T-helper 1 cell (primary cell): ENCODE measurements at places on chromosomes 16 and 17.

- no peak for DNase-seq
These were observed 24.2 kb downstream of the SSH2 start for GRCh38 chr17:29905879-29906167.

DNA sequence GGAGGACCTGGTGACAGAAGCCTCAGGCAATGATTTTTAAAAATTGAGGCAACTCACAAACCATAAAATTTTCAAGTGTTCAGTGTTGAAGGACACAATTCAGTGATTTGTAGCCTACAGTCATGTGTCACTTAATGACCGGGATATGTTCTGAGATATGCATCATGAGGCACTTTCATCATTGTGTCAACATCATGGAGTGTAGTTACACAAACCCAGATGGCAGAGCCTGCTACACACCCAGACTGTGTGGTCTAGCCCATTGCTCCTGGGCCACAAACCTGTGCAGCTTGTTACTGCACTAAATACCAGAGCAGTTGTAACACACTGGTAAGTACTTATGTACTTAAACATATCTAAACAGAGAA lies 1.6 kb downstream of the PRSS41 start:
- DNase-seq, result no peak

DNA sequence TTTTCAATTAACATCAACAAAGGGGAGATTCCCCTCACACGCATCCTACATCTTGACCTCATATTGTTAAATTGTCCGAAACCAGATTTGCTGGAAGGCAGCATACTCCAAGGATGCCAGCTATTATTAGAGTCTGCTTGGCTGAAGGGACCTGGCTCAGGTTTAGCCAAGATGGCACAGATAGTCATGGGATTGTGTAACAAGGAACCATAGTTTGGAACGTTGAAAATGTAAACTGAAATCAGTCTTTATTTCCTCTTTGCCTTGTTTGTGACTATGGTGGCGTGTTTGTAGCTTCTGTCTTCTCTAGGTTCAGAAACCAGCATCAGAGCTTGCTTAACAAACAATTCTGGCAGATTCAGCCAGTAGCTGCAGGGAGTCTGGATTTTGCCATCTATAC lies 5.9 kb downstream of the ARSG start:
- no peak for DNase-seq

- DNase-seq, result no peak
These were observed 641 bp upstream of the CBX2 start for GRCh38 chr17:79777120-79777893.

GRCh38 chr17:5869041-5869745 lies 201.0 kb upstream of the WSCD1 start:
- DNase-seq, result no peak

GRCh38 chr17:12619459-12620199 lies 46.1 kb upstream of the MYOCD start:
- DNase-seq, result no peak

- no peak for DNase-seq
These were observed 98.0 kb upstream of the LHX1 start for GRCh38 chr17:36839256-36839655.

DNA sequence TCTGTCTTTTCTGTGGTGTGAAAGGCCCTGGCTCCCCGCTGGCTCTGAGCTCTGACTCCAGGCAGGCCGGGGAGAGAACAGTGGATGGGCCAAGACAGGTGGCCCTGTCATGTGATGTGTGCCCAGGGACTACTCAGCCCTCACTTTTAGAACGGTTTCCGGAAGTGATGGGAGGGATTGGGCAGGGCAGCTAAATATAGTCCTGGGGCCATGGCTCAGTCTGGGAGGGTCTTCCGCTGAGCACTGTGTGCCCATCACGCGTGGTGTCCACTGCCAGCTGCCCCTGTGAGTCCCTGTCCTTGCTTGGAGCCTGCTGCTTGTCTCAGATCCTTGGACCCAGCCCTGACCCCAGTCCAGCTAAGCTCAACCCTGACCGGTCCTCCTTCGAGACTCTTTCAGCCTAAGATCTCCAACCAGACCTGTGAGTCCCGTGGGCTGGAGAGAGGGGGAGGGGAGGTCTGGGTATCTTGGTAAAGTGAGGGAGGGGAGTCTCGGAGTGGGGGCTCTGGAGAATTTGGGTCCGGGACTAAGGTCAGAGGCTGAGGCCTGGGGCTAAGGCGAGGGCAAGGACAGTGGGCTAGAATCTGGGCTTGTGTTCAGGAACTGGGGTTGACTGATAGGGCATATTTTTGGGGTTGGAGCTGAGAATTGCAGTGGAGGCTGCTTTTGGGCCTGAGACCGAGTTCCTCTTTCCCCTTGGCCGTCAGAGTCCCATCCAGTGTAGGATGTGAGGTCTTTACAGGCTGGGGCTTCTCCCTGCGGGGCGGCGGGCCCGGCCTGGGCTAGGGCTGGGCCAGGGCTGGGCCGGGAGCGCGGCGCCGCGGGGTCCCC lies at the start of gene TRIM72:
TRIM72 (plus strand) TSS at position 243 of the 831 bp plus-strand sequence. CDS start 620 bp downstream, outside the sequence.
- DNase-seq, result no peak

DNA sequence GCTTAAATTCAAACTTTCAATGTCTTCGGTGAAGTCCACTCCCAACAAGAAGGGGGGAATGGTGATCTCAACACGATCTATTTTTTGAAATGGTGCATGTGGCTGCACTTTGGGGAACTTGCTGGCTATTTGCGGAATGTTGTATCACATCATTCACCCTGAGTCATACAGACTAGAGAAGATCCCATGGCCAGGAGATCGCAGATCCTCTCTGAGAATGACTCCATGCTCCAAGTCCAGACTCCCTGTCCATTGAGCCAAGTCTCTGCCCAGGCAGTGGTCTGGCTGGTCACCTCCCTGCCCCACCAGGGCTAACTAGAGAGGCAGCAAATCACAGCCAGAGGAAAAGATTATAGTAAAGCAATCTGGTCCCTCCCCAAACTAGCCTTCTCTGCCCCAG lies 120.6 kb downstream of the XYLT1 start:
- no peak for DNase-seq

- no peak for DNase-seq
These were observed 196.4 kb upstream of the KIF2B start for GRCh38 chr17:53626286-53626685.

- DNase-seq, result no peak
These were observed 111.7 kb downstream of the SPECC1 start for GRCh38 chr17:20120836-20121235.

- DNase-seq, result no peak
These were observed 412.7 kb downstream of the UTP18 start for GRCh38 chr17:51673070-51673469.
